Heart right ventricle (tissue), 16 donors: ENCODE measurements at places on chromosomes 7 and 10.

DNA sequence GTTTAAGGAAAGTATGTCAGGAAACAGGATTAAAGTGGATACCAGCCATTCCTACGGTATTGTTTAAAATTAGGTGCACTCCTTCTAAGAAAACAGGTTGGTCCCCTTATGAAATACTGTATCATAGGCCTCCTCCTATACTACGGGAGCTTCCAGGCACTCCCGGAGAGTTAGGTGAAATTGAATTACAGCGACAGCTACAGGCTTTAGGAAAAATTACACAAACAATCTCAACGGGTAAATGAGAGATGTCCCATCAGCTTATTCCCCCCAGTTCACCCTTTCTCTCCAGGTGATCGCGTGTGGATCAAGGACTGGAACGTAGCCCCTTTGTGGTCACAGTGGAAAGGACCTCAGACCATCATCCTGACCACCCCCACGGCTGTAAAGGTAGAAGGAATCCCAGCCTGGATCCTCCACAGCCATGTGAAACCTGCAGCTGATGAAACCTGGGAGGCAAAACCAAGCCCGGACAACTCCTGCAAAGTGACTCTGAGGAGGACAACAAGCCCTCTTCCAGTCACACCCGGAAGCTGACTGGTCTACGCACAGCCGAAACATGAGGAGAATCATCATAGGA lies 25.1 kb upstream of the GHITM start:
- no peak for DNase-seq

GRCh38 chr10:87852089-87852488 lies 11.2 kb downstream of the KLLN start:
- DNase-seq: no peak

DNA sequence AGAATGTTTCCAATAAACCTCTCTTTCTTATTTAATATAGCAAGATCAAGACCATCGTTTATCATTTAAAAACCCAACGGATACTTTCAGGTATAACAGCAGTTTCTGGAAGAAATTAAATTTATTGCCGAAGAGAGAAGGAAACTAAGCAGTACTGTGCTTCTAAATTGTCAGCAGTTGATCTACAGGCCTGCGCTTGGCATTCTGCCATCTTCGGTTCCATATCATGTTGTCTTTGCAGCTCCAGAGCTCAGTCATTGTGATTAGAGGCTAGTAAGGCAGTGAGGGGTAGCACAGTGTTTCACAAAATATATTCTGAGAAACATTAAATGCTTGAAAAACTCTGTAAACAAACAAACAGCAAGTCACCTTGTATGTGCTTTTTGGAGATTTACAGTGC lies 301.3 kb downstream of the REEP3 start:
- DNase-seq: no peak

- no peak for DNase-seq
Measured at GRCh38 chr7:124192885-124193284, 160.0 kb upstream of the TMEM229A start.

DNA sequence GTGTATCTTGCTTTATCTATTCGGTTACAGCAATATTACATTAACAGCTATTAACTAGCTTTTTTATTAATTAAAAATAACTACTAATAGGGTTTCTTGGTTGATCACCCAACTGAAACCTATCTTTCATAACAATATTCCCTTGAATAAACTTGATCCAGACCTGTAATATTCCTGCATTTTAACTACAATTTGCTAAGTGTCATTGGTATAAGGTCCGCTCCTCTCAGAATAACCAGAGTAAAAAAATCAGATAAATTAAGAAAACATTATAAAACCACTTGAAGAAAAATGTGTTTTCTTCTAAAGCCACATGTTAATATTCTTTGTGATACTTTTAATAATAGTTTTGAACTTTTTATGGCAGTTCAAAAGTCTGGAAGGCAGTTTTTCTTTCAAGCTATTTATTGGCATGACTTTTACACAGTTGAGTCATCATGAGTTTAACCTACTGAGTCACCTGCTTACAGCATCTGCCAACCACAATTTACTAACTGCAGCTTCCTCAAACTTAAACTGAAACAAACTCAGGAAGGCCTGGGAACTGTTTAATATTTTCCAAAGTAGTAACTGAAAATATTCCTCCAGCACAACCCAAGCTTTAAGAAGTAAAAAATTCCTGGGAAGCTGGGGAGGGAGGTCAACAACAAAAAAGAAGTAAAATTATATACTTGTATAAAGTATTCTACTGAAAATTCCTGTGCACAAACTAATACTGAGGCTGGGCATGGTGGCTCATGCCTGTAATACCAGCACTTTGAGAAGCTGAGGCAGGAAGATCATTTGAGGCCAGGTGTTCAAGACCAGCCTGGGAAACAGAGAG lies 103.2 kb downstream of the NRBF2 start:
- DNase-seq: no peak

GRCh38 chr10:74869635-74870034 lies 43.2 kb downstream of the KAT6B start:
- no peak for DNase-seq

GRCh38 chr7:157930926-157931466 lies 594.2 kb downstream of the DNAJB6 start:
- no peak for DNase-seq

GRCh38 chr7:97752215-97752614 lies 20.3 kb downstream of the TAC1 start:
- DNase-seq: no peak

- peak; percentile 78 for DNase-seq
Measured at GRCh38 chr10:3424111-3424851, 251.7 kb upstream of the PITRM1 start.

DNA sequence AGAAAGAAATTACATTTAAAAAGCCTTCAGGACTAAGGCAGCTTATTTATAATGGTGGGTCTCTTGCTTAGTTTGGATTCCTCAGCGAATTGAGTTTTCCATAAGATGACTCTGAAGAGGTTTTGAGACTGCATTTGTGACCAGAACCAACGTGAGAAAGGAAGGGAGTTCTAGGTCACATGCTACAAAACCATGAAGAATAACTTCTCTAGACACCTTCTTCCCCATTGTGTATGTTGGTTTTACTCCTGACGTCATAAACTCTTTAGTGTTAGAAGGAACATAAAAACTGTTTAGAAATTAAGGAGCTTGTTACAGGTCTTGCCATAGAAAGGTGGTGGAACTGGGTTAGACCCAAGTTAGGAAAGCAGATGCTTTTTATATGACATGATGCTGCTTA lies 11.1 kb downstream of the PTPN12 start:
- no peak for DNase-seq

GRCh38 chr7:127251036-127251464 lies 1.7 kb downstream of the GRM8 start:
- DNase-seq: no peak

DNA sequence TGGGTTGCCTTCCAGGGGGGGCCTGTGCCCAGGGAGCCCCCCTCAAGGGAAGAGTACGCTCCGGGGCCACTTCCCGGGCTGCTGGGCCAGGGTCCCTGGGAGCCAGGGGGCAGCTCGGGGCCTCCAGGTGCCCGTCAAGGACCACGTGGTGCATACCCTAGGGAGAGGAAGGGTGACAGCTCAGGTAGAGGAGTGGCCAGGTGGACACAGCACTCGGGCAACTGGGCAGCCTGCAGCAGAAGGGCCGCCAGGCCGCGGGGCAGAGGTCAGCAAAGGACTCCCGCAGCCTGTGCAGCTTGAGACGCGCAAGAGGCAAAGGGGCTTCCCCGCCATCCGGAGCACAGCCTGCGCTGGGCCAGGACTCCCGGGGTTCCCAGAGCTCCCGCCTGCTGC lies 26.4 kb downstream of the AP5Z1 start:
- DNase-seq: no peak

- DNase-seq: no peak
Measured at GRCh38 chr10:6239213-6239991, 36.7 kb downstream of the PFKFB3 start.

DNA sequence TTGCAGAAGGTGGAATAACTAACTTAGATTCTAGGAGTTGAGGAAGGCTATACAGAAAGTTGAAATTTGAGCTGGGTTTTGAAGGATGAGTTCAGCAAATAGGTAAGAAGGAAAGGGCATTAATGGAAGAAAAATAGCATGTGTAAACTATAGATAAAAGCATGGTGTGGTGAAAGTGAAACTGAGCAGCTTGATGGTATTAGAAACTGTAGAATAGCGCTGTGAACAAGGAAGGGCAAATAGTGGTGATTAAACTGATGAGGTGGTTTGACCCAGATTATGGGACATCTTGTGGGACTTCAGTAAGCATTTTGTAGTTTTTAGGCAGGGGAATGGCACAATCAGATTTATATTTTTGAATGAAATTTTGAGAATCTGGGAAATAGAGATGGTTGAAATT lies 90.5 kb downstream of the EXOC6 start:
- DNase-seq: no peak

- no peak for DNase-seq
Measured at GRCh38 chr10:104351919-104352318, 1.7 kb upstream of the CFAP58 start.

DNA sequence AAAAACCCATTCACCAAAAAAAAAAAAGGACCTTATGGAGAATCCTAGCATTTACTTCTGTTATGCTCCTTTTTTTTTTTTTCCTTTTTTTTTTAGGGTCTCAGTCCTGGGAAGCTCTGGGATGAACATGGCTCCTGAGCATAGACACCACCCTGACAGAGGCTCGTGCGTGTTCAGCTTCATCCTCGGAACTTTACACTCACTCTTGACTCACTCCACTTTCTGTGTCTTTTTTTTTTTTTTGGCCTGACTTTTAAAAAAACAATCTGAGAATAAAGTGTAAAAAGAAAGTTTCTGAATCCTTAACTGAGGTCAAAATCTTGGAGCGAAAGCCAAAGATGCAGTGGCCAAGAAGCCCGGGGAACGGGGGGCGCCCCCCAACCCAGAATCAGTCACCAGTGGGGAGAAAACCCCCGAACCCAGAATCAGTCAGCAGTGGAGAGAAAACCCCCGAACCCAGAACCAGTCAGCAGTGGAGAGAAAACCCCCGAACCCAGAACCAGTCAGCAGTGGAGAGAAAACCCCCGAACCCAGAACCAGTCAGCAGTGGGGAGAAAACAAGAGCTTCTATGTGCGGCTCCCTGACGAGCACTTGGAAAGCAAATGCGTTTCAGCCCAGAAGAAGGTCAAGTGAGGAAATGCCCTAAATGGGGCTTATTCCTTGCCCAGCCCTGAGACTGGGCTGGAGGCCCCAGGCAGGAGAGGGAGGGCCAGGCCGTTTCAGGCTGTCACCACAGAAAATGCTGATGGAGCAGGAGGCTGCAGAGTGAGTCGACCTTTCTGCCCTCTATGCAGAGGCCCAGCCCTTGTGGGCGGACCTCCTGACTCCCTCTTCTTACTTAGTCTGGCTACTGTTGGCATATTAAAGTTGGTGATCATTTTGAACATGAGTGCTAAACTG lies 19.0 kb upstream of the PFKP start:
- no peak for DNase-seq

GRCh38 chr10:70656489-70656888 lies 15.8 kb upstream of the ADAMTS14 start:
- DNase-seq: no peak

DNA sequence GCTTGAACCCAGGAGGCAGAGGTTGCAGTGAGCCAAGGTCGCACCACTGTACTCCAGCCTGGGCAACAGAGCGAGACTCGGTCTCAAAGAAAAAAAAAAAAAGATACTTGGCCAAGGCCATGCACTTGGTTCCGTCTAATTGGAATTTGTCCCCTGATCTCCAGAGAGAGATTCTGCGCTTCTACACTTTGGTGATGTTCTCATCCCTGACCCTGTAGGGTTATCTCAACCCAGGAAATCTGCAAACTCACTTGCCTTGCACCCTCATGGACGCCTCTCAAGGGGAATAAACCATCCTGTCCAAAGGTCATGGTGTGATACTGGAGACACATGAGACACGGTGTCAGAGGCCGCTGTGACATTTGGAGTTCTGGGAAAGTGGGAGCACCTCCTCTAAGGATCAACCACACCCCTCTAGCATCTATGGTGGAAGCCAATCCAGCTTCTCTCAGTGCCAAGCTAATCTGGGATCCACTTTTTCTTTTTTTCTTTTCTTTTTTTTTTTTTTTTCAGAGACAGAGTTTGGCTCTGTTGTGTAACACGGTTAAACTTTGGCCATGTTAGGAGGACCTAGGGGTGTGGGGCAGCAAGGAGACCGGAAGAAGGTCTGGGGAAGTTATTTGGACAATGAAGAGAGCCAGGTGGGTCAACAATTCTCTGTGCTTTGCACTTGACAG lies 7.8 kb upstream of the POR start:
- DNase-seq: peak; percentile 24
